ENCODE measurements at places on chromosomes 5 and 9.

GRCh38 chr5:90113108-90113507, 296.4 kb downstream of the CETN3 start:
- DNase-seq = no peak

DNA sequence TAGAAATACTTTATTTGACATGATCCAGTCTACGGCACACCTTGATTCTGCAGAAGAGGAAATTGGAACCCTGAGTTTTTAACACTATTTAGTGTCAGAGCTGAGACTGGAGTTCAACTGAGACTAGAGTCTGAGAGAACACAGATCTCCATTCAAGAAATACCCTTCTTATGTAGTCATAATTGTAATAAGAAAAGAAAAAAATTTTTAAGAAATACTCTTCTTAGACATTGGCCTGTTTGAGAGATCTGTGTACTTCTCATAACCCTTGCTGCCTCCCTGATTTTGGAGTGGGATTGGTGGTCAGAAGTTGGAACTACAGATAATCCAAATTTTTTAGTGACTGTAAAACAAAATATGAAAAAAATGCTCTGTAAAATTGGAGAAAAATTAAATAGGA, 253.4 kb downstream of the ARRDC3 start:
- DNase-seq = no peak

- DNase-seq = no peak
Observed at GRCh38 chr5:131534974-131535373, 100.1 kb downstream of the RAPGEF6 start.

DNA sequence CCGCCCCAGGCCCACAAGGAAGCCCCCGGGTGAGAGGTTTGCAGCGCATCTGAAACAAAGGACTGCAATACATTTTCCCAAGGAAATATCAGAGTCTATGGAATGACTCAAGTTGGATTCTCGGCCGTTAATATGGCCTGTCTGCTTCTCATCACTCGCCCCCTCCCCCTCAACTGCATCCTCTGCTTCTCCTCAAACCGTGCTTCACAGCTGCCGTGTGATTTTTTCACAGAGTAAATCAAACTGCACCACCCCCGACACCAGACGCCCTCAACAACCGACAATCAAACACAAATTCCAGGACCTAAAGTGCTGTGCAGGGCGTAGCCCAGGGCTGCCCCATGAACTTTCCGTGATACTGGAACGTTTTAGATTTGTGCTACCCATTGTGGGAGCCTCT, 176.9 kb downstream of the ROR2 start:
- no peak for DNase-seq

DNA sequence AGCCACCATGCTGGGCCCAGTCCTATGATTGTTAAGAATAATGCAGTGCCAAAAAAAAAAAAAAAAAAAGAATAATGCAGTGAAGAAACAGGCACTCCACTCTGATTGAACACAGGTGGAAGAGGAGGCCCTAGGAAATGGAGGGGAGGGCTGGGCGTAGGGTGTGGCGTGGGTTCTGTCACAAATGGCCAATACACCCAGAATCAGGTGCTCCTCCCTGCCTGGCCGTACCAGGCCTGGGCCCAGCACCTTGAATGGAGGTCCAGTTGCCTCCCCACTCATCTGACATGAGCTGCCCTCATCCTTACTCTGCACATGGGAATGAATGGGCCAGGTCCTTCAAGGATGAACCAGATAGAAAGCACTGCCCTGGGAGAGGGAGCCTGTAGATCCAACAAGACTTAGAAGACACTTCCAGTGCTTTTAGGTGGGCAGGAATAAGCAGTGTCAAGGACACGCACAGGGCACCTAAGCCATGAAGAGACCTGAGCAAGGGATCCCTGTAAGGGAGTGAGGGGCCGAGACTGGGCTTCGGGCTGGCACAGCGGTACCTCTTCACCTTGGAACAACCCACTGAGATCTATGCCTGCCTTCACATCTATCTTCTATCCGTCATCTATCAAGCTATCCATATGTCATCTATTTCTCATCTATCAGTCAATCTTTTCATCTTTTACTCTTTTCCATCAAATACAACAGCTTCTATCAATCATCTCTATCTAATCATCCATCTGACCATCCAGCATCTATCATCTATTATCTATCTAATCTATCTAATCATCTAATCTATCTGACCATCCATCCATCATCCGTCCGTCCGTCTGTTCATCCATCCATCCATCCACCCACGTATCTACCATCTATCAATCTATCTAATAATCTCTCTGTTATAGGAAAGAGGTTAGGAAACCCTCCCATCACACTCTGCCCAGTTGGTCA, 15.9 kb downstream of the NINJ1 start:
- no peak for DNase-seq

DNA sequence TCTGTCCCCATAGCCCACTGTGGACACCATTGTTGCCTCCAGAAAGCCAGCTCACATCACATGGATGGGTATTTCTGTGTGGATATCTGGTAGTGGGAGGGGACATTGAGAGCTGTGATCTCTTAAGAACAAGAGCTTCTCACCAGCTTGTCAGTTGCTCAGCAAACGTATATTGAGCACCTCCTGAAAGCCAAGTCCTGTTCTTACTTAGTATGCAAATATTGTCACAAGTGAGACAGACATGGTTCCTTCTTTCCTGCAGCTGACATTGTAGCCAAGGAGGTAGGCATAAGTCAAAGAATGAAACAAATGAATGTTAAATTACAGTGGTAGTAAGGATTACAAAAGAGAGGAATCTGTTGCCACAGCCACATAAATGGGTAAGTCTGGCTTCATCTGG, 3.8 kb downstream of the TCOF1 start:
- no peak for DNase-seq

DNA sequence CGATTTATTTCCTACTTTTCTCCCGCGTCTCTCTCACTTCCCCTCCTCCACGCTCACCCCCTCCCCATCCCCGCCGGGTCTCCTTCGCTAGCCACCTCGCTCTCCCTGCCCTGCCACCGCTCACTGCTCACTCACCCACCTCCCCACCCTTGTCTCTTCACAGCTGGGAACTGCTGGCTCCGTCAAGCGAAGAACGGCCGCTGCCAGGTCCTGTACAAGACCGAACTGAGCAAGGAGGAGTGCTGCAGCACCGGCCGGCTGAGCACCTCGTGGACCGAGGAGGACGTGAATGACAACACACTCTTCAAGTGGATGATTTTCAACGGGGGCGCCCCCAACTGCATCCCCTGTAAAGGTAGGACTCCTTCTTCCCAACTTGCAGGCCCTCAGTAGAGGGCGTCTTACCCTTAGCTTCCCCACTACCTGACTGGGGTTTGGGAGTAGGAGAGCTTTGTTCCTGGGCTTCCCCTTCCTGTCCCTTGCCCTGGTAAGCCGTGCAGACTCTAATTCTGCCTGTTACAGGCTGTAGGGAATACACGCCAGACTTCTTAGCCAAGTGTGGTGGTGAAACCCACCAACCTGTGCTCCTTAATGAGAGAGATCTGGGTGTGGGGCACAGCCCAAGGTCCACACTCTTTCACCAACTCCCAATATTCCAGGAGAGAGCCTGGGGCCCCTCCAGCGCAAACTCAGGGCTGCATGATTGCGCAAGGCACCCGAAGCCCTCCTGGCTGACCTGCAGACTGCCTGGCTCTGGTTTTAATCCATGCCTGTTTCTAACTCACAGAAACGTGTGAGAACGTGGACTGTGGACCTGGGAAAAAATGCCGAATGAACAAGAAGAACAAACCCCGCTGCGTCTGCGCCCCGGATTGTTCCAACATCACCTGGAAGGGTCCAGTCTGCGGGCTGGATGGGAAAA, 2.5 kb downstream of the FST start:
- peak; percentile 5 for DNase-seq

GRCh38 chr9:108473209-108474112, 382.3 kb downstream of the ACTL7B start:
- DNase-seq = no peak

DNA sequence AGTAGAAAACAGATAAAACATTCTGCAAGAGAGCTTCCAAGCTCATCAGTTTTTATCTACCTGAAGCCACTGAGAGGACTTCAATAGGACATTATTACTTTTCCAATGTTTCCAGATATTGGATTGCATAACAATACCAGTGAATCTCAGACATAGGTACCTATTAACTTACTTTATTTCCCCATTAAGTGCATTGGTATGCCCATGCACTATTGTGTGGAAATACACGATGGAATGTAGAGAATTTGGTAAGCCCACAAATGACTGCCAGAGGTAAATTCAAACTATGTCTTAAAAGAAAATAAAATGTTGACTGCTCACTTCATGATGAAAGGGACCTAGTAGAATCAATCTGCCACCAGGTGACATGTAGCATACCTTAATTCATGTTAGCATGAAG, 48.1 kb upstream of the PRR16 start:
- DNase-seq = no peak

GRCh38 chr9:131255676-131256197, 20.6 kb downstream of the FAM78A start:
- no peak for DNase-seq

DNA sequence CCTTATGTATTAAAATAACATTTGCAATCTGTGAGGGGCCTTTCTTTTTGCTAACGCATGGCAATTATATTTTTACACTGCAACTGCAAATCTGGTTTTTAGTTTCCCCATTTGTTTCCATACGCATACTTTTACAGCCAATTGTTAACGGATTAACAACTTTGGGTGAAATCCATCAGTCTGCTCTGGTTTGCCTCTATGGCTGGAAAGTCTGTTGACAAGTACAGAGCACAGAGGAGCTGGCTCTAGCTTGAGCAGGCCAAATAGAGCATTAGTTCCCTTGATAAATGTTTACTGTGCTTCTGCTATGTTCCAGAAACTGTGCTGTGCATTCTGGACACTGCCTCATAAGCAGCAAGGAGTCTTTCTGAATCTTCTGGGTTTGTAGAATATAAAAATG, 400.4 kb upstream of the KIF2A start:
- DNase-seq = no peak

DNA sequence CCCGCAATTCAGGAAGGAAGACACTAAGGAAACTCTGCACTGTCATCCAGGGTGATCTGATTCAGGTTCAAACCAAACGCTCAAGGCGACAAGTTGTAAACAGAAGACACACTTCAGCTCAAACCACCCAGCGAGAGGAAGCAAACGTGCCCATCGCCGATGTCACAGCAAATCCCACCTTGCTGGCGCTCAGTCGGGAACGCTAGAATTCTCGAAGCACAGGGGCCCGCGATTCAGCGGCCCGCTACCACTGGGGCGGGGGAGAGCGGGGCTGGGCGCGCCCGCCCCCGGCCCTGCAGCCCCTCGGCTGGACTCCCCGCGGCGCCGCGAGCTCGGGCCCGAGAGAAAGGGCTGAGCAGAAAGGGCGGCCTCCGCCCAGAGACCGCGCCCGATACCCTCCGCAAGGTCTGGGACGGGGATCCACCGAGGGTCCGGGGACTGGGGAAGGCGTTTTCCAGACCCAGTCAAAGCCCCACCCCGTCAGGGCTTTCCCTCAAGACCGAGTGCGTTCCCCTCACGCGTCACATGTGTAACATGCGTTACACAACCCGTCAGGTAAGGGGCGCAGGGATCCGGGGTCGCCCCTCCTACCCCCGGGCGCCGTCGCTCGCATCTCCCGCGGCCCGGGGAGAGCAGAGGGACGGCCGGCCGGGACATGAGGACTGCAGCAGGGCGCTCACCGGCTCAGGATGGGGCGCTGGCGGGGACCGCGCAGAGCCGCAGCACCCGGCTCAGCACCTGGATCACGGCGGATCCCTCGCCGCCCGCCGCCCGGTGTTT, 469 bp downstream of the AGTPBP1 start:
- DNase-seq = peak; percentile 31

DNA sequence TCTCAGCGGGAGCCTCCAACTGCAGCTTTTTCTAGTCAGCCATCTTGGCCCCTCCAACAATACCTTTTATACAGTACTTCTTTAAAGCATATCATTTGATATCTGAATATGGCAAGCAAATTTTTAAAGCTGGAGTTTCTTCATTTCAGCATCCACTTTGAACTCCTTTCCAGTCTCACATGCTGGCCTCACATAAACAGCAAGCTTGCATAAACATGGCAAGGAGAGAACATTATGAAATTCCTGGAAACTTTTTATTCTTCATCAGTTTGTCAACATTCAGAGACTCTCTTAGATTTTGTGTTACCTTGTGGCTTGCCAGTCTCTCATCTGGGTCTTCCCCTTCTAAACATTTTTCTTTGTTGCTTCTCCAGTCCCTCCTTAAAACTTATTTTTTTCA, 745.3 kb downstream of the NR2F1-AS1 start:
- DNase-seq = no peak

GRCh38 chr5:121937762-121938161, 24.0 kb upstream of the SRFBP1 start:
- no peak for DNase-seq

- no peak for DNase-seq
Observed at GRCh38 chr9:4684820-4685219, 5.5 kb downstream of the CDC37L1 start.

DNA sequence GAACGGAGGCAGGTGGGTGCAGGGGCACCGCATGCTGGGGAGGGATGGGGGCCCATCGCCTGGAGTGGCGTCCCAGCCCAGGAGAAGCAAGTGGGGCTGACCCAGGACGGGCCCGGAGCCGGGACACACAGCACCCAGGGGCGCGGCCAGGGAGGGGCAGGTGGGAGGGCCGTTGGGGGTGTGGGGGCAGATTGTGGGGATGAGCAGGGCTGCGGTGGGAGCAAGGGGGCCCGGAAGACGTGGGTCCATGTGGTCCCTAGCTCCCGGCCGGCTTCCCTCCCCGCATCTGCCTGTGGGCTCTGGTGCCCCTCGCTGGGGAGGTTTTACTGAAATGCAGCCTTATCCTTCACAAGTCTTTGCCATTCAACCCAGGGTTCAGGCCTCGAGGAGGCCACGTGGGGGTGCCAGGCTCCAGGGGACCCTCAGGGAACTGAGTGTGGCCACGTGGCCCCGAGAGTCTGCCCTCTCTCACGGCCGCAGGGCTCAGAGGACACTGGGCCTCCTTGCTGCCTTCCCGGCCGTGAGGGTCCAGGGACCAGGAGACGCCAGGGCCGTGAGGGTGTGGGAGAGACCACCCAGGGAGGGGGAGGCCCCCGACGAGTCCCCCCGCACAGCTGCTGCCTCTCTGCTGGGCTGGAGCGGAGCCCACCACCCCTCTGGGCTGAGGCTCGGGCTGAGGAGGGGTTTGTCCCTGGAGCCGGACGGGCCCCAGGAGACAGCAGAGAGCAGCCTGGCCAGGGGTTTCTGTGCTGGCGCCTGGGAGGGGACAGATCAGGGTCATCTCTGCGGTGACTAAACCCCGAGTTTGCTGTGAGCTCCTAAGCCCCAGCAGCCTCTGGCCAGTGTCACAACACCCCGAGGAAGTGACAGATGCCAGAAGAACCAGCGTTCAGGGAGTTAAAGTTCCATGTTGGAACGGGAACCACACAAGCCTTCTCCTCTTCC, 35.2 kb downstream of the SLC9A3 start:
- DNase-seq = no peak
